Hematopoietic multipotent progenitor cell treated with erythropoietin and hydrocortisone succinate and interleukin-3 and kit ligand, for 8 days (in vitro differentiated cells): ENCODE measurements at places on chromosomes 2 and 18.

GRCh38 chr2:216316743-216317142 lies 55.5 kb downstream of the MARCHF4 start:
- no peak for DNase-seq

- no peak for DNase-seq
Observed at GRCh38 chr2:11550901-11551568, 17.2 kb downstream of the GREB1 start.

DNA sequence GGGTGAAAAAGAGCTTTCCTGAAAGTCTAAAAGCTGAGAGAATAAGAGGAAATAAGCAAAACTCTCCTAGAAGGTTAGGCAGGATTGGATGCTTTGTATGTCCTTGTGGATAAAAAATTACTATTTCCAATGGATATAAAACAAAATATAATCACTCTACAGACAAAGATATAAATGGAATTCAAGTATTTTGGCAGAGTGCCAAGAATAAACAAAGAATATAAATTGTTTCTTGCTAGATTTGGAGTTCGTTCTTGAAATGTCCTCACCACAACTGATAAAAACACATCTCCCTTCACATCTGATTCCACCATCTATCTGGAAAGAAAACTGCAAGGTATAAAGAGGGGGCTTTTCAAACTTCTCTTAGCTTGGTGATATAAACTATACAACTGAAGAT lies 13.3 kb downstream of the SULT1C3 start:
- no peak for DNase-seq

GRCh38 chr2:55232084-55232862 lies at the start of the genes CLHC1 and RPS27A:
Gene CLHC1, minus strand, starts transcription at chr2:55232293. Its CDS starts 9,882 bp downstream, at chr2:55222411.
Gene RPS27A, plus strand, starts transcription at chr2:55232688. Its CDS starts 137 bp downstream, at chr2:55232825.
- peak; percentile 98 for DNase-seq
